ENCODE measurements at places on chromosomes 7 and 10. TPM values are rescaled to one million over a fixed set of nuclear protein-coding genes. Genes with fewer than 3 reads are reported as not detected.

ARHGAP22 gene
- total RNA-seq = 8.2 TPM

SPDYE5 gene
- total RNA-seq = not detected

KLLN gene
- 0.66 TPM for total RNA-seq

COL28A1 gene
- total RNA-seq = 4.9 TPM

FMC1 gene
- 12.5 TPM for total RNA-seq

ZNF503 gene
- 3.6 TPM for total RNA-seq

GTPBP10 gene
- 22.3 TPM for total RNA-seq

GRID2IP gene
- not detected for total RNA-seq

CPVL gene
- total RNA-seq = 11.4 TPM

SPDYE16 gene
- not detected for total RNA-seq
